ENCODE measurements at places on chromosomes 5 and 9. TPM values are rescaled to one million over a fixed set of nuclear protein-coding genes. Genes with fewer than 3 reads are reported as not detected.
A peak's percentile ranks its signal among the peaks of the same experiment; 100 is the strongest.

IGFBPL1 gene
- total RNA-seq: 3.3 TPM

CATSPER3 gene
- 0.52 TPM for total RNA-seq

ZFP37 gene
- 0.33 TPM for total RNA-seq

EGFL7 gene
- 47.0 TPM for total RNA-seq

DNA sequence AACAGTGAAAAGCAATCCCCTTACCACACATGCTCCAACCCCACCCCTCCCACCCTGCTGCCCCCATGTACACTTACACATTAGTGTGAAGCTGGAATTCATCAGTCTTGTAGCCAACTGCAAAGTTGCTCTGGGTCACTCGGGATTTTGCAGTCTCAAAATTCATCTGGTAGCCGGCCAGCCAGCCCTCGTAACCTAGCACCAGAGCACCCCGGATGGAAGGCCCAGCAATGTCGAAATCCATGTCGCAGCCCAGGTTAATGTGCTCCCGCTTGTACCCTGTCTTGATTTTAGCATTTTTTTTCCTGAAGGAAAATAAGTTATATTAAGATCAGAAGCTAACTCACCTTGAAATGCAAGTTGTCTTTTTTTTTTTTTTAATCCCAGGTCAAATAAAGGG is 12.2 kb upstream of the C5orf15 start:
- no peak for DNase-seq

DNA sequence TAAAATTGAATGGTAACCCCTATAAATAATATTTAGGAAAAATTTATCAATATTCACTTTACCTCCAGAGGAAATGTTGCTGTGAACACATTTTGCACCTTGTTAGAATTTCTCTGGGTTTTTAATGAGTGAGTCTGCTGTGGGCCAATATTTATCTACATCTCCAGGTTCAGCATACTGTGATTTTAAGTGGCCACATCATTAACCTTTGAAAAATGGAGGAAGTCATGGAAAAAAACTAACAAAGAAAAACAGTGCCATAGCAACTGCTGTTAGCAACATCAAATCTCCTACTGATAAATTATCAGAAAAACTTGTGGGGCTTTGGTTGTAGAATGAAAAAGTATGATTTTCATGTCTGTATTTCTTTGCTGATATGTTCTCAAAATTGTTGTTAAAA is 55.0 kb downstream of the CD180 start:
- DNase-seq: no peak

DNA sequence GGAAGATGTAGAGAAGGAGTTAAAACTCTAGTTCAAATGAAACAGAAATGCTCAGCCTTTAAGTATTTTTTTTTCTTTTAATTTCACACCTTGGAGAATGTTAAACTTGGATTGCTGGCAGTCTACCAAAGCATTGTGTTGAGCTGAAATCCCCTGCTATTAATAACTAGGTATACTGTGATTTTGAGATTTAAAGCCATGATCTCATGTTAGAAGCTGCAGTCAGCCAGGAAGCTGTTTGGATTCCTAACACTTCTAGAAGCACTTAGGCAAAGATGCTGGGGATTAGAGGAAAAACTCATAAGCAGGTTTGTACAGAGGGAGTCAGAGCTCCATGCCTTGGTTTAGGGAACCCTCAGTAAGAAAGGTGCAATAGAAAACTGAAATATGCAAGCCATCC is 141.4 kb downstream of the KIF4B start:
- no peak for DNase-seq

DNA sequence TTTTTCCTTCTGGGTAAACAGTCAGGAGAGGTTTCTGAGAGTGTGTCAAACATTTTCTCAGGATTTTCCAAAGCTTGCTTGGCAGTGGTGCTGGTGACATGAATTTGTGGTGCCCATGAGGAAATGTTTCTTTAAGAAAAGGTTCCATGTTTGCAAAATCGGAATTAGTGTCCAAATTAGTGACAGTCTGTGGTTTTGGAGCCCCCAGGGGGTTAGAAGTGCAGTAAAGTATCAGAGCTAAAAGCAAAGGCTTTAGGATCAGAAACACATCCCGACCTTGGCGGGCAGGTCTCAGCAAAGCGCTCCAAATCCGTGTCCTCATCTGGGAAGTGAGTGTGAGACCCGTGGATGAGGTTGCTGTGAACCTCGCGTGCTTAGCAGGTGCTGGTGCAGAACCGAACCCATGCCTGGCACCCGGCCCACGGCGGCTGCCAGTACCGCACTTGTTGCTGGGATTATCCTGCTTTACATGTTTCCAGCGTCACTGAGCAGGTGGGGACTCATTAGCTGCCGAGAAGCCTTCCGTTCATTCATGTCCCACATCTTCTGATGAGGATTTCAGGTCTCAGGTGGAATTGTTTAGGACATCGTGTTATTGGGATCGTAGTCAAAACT is 70.8 kb upstream of the COL5A1 start:
- no peak for DNase-seq

GRCh38 chr9:125932012-125932411 is 184.8 kb downstream of the PBX3 start:
- DNase-seq: peak; percentile 22

GRCh38 chr5:78519198-78519941 is 129.2 kb downstream of the LHFPL2 start:
- DNase-seq: no peak

- no peak for DNase-seq
These were observed 2.5 kb upstream of the NDFIP1 start for GRCh38 chr5:142106061-142106460.

- no peak for DNase-seq
These were observed 150.4 kb upstream of the POU5F2 start for GRCh38 chr5:93891491-93892480.
